NCI-H1105 (cell line): ENCODE measurements at places on chromosomes 4 and X.

- DNase-seq, result no peak
Measured at GRCh38 chr4:168739886-168740285, 243.0 kb downstream of the PALLD start.

GRCh38 chrX:68568136-68568535 lies 69.3 kb downstream of the YIPF6 start:
- DNase-seq, result no peak

DNA sequence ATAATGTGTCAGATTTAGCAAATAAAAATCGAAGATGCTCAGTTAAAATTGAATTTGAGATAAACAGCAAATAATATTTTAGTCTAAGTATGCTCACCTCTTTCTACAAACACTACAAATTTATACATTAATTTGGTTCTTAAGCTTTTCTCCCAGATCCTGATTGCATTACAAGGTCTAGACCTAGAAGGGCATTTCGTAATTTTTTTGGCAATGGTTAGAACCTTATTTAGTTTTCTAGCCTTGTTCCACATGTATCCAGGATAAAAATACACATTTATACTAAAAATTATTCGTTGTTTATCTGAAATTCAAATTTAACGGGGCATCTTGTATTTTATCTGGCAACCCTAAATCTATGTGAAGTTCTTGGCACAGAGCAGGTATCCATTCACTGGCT lies 2.5 kb upstream of the CDKL5 start:
- DNase-seq, result no peak

DNA sequence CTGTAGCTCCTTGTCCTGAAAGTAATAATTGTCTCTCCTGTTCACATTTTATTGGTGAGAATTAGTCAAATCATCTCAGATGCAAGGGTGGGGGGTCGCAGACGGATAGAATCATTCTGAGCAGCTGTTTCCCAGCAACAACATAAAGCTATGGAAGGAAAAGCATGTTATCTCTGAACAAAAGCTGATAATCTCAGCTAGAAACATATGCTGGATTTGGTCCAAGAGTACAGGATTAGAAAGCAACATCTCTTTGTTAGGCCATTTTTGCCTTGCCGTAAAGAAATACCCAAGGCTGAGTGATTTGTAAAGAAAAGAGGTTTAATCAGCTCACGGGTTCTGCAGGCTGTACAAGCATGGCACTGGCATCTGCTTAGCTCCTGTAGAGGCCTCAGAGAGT lies 472.8 kb upstream of the BOD1L1 start:
- DNase-seq, result no peak

- no peak for DNase-seq
Measured at GRCh38 chr4:184536881-184537248, 62.5 kb upstream of the IRF2 start.

DNA sequence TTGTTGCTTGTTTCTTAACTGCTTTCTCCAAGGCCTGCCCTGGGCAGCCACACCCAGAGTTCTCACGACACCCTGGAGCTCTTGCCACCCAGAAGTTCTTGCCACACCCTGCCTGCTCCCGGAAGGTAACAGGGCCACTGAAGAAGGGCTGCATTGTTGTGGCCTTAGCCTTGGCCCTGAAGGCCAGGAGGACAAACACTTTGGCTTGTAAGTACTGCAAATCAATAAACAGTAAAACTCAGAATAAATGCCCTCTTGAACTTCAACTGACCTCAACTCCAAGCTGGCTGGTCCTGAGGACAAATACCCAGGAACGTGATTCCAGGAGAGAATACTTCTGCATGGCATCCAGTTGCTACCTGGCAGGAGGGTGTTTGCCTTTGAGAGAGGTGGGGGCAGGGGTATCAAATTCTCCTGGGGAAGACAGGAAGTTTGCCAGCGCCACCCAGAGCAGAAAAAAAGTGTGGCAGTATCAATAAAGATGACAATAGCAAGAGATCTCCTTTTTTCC lies 54.1 kb downstream of the TLR10 start:
- no peak for DNase-seq

GRCh38 chr4:183321079-183321478 lies 1.0 kb upstream of the CLDN22 start:
- no peak for DNase-seq

GRCh38 chr4:114040319-114041116 lies 61.1 kb upstream of the ARSJ start:
- DNase-seq, result no peak

DNA sequence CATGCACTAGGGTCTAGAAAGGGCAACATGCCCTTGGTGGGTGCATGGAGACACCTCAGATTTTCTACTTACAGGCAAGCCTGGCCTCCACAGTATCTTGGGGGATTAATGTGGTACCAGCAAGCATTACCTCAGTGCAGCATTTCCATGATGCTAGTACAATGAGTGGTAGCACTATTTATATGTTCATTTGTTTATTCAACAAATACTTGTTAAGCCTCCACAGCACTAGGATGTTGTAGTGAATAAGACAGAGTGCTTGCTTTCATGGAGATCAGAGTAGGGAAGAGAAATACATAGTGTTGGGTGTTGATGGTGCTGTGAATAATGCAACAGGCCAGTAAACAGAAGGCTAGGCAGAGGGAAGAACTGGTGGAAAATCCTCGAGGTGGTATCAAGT lies 133.4 kb downstream of the KLHL8 start:
- no peak for DNase-seq

DNA sequence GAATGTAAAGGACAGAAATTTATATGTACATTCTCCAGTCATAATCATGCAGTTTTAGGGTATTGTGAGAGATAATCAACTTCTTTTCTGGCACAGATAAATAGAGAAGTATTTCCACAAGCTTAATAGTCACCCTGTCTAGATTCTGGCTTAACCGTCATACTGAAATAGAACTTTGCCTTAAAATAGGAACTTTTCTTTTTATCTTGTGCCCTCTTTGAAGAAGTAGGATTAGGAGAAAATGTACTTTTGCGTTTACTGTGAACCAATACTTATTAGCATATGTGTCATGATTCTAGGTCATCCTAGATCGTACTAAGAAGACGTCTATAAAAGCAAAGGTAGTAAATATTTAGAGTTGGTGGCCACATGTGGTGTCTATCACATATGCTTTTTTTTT lies 95.4 kb downstream of the NFKB1 start:
- DNase-seq, result no peak

- peak; percentile 78 for DNase-seq
Measured at GRCh38 chrX:131747173-131747572, 203.3 kb downstream of the OR13H1 start.

DNA sequence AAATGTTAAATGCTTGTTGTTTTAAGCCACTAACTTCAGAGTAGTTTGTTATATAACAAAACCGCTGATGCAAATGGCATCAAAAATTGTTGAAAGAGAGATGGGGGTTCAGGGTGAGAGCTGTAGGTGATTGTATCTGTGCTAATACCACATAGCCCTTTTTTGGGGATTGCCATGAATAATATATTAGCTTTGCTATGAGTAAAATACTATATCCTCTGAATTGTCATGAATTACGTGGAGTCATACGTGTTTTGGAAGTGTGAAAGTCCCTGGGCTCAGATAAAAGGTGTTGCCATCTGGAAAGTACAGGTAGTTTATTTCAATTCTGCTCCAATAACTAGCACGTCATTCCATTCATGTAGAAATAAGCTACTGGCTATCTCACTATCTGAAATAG lies 30.6 kb downstream of the DYNLT3 start:
- no peak for DNase-seq

GRCh38 chr4:15182600-15183220 lies 180.4 kb downstream of the CPEB2 start:
- no peak for DNase-seq

- DNase-seq, result peak; percentile 19
Measured at GRCh38 chr4:92305148-92305877, 1.5 kb downstream of the GRID2 start.

GRCh38 chr4:8477095-8477635 lies 36.6 kb downstream of the TRMT44 start:
- DNase-seq, result no peak

GRCh38 chr4:15751153-15751552 lies 27.0 kb upstream of the CD38 start:
- DNase-seq, result no peak

- no peak for DNase-seq
Measured at GRCh38 chr4:5635826-5636195, 72.5 kb downstream of the EVC2 start.

GRCh38 chrX:44876086-44876485 lies 3.1 kb downstream of the KDM6A start:
- DNase-seq, result no peak

DNA sequence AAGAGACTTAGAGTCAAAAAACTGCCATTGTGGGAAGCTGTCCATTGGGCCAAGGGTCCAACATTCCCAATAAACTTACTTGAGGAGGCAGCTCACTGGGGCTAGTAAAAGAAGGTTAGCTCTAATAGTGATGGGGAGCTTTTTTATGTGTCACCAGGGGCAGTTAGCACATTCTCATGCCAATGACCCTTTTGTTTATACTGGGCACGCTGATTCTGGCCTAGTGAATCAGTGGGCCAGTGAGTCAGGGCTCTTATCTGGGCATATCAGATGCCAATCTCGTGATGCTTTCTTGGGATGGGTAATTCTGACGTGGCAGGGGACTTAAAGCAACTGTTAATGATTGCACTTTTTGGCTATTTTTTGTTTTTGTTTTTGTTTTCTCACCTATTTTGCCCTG lies 27.8 kb downstream of the TCEAL1 start:
- DNase-seq, result no peak

DNA sequence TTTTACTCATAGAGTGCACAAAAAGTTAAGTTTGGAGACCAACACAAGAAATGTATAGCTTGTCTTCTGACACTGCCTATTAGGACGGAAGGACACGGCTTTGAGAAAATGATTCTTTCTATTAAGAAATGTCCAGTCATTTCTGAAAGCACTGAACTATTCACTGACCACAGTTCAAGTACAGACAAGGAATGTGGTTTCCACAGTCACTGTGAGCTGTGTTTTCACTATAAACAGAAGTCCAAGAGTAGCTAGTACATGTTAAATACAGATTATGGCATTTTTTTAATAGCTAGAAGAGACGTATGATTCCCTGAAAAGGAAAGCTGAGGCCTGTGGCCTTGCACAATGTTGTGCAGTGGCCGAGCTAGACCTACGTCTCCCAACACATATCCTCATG lies 115.1 kb upstream of the GPM6A start:
- no peak for DNase-seq

DNA sequence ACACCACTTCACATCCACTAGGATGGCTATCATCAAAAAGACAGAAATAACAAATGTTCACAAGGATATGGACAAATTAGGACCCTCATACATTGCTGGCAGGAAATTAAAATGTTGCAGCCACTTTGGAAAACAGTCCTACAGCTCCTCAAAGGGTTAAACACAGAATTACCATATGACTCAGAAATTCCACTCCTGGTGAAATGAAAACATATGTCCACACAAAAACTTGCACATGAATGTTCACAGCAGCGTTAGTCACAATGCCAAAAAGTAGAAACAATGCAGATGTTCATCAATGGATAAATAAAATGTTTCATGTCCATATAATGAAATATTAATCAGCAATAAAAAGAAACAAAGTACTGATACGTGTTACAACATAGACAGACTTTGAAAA lies 15.1 kb downstream of the S100G start:
- DNase-seq, result no peak

DNA sequence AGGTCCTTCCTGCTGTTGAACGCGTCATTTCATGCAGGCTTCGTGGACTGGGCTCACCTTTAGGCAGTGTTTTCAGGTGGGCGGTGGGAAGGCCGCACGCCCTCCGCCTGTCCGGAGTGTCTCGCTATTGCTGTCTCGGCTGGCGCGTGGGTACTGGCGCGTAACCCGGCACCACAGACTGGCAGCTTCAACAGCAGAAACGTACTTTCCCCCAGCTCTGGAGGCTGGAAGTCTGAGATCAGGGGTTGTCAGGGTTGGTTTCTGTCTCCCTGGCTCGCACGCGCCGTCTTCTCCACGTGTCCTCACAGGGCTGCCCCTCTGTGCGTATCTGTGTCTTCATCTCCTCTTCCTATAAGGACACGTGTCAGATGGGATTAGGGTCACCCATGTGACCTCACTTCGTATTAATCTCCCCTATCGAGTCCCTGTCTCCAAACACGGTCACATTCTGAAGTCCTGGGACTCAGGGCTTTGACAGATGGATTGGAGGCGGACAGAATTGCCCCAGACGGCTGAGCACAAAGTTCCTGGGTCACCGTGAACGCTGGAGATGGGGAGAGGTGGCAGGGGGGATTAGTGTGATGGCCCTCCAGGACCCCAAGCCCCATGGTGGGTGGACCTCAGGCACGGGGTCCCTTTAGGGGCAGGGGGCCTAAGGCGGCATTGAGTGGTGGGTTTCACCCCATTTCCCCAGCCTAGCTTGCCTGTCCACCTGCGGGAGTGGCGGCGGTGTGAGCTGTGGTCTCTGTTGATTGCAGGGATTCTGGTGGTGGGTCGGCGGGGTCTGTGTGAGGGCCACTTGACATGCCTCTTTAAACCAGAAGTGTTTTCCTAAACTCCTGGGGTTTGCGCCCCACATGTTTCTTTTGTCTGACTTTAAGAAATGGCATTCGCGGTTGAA lies 83.4 kb upstream of the LRPAP1 start:
- no peak for DNase-seq

GRCh38 chr4:162408309-162408708 lies 244.5 kb upstream of the FSTL5 start:
- no peak for DNase-seq

GRCh38 chr4:107512549-107512948 lies 207.5 kb downstream of the PAPSS1 start:
- no peak for DNase-seq

DNA sequence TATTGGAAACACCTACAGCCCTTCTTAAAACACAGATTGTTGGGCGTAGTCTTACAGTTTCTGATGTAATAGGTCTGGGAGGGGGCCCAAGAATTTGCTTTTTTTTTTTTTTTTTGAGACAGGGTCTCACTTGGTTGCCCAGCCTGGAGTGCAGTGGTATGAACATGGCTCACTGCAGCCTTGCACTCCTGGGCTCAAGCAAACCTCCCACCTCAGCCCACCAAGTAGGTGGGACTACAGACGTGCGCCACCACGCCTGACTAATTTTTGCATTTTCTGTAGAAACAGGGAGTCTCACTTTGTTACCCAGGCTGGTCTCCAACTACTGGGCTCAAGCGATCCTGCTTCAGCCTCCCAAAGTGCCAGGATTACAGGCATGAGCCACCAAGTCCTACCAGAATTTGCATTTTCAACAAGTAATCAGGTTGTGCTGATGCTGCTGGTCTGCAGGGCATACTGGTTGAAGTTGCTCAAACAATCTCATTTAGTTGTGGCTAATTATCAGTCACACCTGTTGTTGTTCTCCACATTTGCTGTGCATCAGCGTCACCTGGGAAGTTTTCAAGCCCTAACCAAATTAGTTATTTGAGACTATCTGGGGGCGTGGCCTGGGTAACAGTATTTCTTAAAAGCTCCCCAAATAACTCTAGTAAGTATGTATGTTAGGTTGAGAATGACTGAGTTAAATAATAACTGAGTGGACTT lies 14.0 kb downstream of the TMEM154 start:
- no peak for DNase-seq
